ENCODE measurements at places on chromosomes 13 and 19. TPM values are rescaled to one million over a fixed set of nuclear protein-coding genes. Genes with fewer than 3 reads are reported as not detected.

DNA sequence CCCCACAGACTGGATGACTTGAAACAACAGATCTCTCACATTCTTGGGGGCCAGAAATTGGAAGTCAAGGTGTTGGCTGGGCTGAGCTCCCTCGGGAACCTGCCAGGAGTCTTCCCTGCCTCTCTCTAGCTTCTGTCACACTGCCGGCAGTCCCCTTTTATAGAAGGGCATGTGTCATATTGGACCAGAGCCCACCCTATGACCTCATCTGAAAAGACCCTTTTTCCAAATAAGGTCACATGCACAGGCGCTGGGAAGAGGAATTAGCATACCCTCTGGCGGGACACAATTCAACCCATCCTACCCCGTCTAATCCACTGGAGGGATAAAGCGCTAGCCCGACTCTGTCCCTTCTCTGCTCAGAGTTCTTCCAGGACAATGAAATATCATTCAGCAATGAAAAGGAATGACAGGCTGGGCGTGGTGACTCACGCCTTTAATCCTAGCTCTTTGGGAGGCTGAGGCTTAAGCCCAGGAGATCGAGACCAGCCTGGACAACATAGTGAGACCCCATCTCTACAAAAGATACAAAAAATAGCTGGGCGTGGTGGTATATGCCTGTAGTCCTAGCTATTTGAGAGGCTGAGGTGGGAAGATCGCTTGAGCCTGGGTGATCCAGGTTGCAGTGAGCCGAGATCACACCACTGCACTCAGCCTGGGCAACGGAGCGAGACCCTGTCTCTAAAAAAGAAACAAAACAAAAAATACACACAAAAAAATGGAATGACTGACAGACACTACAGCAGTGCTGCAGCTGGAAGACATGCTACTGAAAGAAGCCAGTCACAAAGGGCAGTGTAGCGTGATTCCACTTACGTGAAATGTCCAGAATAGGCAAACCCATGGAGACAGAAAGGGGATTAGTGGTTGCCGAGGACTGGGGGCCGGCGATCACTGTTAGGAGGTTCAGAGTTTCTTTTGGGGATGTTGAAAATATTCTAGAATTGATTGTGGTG, 28.5 kb downstream of the MEIS3 start:
- DNase-seq, result no peak

DNA sequence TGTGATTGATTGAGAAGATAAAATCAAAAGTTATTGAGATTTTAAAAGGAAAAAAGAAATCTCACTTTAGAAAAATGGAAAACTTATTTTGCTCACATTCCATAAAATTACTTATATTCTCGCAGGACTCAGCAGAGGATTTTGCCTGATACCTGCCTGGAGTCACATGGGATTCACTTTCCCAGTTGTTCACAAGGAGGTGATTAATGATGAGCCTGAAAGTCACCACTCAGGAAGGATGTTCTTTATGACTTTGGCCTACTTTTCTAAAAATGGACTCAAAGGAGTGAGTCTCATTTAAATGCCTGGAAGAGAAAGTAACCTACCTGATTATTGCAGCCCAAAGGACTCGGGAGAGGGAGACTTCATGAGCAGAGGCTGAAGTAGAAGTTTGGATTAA, 34.5 kb upstream of the FAM216B start:
- no peak for DNase-seq

DNA sequence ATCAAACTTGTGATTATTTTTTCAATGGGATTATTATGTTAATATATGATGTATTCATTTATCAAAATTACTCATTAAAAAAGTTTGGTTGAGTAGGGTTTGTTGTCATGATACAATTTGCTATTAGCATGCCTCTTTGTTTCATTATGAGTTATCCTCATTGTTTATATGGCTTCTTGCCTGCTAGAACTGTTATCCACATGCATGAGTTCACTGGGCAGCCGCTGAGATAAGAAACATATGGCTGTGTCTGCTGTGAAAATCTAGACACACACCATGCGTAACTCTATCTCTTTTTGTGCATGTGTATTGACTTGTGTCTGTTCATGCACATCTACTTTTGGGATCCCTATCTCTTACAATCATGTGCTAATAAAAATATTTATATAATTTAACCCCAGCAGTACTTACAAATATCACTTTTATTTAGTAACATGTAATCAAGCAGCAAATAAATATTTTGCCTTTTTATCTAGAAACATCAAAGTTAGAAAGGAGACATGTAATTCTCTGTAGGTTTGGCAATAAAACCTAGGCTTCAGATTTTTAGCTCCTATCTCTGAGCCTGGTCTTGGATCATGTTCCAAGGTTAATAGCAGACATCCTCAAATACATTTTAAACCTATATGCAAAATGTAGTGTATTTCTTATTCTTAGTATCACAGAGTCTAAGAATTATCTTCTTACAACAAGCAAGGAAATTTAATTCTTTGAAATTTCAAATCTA, 11.2 kb upstream of the KLF12 start:
- DNase-seq, result no peak

The SIGLEC8 gene
- total RNA-seq, result 1.8 TPM

The VSTM1 gene
- total RNA-seq, result 0.35 TPM

The UBE2L5 gene
- total RNA-seq, result not detected

GRCh38 chr13:99724633-99725517, 223.6 kb downstream of the TM9SF2 start:
- no peak for DNase-seq

The TNFRSF19 gene
- 14.7 TPM for total RNA-seq

The AZU1 gene
- 0.50 TPM for total RNA-seq

The C19orf81 gene
- total RNA-seq, result 3.0 TPM

DNA sequence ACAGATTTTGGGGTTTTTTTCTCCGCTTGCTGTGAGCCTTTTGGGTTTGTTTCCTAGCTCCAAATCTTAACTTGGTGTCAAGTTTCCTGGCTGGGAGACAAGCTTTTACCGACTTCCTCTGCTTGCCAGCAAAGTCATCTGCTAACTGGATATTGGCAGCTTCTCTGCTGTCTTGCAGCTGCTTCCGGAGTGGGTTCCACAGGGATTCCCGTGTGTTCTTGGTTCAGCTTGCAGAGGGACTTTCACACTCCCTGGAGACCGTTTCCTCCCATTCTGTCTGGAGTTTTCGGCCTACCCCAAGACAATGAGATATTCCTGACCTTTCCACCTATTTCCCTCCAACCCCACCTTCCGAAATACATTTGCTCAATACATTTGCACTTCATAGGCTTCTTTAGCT, 2.2 kb upstream of the COLGALT1 start:
- DNase-seq, result peak; percentile 78

The ICAM5 gene
- total RNA-seq, result 2.9 TPM

- DNase-seq, result no peak
Observed at GRCh38 chr13:41232578-41233480, 30.5 kb downstream of the MTRF1 start.

DNA sequence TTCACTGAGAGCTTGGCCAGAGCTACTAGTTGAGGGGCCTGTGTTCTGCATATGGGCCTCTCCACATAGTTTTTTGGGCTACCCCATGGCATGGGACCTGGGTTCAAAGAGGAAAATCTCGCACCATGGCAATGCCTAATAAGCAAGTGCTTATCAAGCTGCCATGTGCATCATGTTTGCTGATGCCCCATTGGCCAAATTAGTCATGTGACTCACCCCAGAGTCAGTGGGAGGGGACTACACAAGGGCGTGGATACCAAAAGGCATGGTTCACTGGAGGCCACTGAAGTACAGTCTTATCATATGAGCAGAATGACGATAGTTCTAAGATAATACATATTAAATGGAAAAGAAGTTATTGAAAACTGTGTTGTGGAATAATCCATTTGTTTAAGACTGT, 214.8 kb downstream of the LMO7 start:
- DNase-seq, result no peak

DNA sequence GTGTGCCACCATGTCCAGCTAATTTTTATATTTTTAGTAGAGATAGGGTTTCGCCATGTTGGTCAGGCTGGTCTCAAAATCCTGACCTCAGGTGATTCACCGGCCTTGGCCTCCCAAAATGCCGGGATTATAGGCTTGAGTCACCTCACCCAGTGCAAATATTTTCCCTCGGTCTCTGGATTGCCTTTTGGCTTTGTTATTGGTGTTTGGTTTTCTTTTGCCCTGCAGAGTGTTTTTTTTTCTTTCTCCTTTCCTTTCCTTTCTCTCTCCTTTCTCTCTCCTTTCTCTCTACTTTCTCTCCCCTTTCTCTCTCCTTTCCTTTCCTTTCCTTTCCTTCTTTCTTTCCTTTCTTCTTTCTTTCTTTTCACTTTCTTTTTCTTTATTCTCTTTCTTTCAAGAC, 33.2 kb downstream of the KDM4B start:
- no peak for DNase-seq

The NCCRP1 gene
- 0.60 TPM for total RNA-seq

- no peak for DNase-seq
Observed at GRCh38 chr19:7360393-7360984, 11.8 kb downstream of the ARHGEF18 start.

GRCh38 chr19:18157465-18158063, 4.6 kb downstream of the PIK3R2 start:
- no peak for DNase-seq

The OR7E24 gene
- not detected for total RNA-seq

DNA sequence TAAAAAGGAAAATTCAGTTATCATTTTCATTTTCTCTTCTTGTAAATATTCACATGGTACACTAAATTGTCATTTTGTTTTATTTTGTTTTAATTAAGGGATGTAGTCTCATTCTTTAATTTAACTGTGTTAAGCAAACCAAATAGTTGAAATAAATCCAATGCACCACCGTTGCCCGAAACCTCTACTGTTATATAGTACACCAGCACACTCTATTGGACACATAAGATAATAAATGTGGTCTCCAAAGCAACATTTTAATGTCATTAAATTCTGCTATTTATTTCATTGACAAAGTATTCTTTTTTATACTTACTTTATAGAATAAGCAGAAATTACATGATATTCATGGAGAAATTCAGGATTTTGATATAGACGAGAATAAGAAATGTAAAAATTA, 156.4 kb upstream of the FREM2 start:
- DNase-seq, result no peak

DNA sequence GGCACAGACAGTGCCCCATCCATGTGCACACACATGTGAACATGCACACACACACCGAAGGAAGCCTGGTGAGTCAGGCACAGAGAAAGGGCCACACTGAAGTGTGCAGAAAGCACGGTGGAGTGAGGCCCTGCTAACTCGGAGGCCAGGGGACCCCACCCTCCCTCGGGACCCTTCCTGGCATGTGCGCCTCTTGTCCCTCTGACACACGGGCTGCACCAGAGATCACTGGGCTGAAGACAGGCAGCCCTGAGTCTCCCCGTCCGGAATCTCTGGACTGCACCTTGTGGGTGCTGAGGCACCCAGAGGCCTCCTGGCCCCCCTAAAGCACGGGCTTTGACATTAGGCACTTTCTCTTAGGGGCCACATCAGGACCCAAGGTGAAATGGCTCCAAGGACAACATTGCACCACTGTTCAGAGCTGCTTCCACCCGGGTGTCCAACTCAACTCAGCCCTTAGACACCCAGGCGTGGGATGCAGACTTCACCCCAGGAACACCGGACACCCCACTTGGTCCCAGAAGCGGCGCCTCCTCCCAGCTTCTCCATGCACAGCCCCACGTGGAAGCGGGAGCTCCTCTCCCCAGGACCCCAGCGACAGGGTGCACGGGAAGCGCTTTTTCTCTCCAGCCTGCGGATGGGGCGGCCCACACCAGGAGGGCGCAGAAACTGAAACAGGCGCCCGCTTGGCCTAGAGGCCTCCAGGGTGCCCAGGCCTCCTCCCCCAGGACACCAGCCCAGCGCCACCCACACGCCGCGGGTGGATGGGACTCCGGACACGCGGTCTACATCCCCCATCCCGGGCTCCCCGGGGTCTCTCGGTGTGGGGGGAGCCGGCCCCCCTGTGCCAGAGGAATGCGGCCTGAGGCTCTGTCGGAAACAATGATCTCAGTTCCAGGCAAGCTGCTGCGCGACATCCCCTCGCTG, 90.2 kb downstream of the SPACA7 start:
- no peak for DNase-seq

DNA sequence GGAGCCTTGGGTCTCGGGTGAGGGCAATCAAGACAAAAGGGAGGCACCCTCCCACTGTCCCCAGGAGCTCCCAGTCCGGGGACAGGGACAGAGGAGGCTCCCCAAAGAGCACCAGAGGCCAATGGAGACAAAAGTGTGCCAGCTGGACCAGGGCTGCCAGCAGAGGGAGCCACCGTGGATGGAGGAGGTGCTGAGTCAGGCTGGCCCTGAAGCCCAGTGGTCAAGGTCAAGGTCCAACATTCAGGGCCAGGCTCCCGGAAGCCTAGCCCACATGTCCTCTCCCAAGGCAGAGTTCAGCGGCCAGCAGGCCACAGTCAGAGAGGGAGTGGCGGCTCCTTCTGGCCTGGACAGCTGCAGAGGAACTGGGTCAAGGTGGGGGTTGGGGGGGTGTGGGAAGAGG, 8.4 kb downstream of the COL5A3 start:
- DNase-seq, result no peak

- DNase-seq, result no peak
Observed at GRCh38 chr19:51715850-51716249, 7.9 kb downstream of the HAS1 start.

DNA sequence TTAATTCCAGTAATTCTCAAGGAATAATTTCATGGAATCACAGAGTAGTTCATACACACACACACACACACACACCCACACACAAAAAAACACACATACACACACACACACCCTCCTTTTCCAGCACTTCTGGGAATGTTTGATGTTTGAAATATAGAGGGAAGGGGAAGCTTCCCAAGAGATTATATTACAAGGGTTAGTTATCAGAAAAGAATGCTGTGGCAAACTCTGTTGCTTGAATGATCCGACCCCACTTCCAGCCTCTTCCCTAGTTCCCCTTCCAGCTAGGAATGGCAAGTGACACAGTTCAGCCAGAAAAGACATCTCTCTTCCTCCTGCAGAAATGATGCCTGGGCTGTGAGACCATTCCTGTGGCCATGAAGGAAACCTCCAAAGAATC, 49.9 kb downstream of the KCTD12 start:
- no peak for DNase-seq

DNA sequence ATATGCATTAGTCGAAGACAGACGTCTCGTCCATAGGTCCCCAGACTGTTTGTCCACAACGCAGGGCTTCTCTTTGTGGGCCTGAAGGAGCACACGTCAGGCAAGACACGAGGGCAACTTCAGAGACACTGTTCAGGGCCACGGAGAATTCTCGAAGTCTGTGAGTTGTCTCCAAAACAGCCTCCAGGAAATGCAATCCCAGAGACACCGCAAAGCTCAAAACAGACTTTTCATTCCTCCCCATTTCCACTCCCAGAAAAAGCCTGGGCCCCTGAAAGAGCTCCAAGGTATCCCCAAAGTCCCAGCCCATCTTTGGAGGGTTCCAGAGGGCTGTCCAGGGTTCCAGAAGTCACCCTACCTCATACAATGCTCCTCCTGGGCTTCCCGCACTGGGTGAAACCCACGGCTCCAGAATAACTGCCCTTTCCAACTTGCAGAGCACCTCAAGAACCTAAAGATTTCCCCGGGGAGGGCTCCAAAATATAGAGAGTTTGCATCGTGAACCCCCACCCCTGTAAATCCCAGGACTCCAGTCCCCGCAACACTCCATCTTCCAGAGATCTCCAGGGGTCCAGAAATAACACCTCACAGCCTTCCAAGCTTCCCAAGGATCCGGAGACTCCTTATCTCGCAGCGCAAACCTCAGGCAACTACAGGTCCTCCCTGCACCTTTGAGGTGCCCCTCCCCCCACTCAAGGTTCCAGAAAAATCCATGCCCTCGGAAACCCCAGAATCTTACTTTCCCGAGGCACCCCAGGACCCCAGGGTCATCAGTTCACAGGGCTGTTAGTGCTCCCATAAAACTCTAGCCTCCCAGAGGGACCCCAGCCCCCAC, 687 bp upstream of the FTL start:
- peak; percentile 51 for DNase-seq

- no peak for DNase-seq
Observed at GRCh38 chr19:1794424-1795172, 17.5 kb downstream of the ATP8B3 start.
